ENCODE measurements at places on chromosomes 6 and 20.
A peak's percentile ranks its signal among the peaks of the same experiment; 100 is the strongest.

DNA sequence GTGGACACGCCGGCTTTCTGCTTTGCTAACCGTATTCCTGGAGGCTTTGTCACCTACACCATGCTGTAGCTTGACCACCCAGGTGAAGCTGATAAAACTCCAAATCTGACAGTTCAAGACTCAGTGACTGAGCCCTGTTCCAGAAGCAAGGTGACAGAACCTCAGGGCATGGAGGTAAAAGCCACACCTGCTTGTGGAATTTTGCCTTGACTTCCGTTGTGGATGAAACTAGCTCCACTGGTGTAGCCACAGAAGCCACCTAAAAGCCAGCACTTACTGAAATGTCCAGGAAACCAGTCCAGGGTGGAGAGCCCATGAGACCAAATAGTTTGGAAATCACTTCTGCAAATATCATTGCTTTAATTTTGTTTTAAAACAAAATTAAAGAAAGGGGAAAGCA lies 11.0 kb downstream of the CST8 start:
- DNase-seq, result no peak

- no peak for DNase-seq
Observed at GRCh38 chr6:140713495-140713894, 1339.0 kb upstream of the CITED2 start.

GRCh38 chr20:58597249-58597891 lies 53.7 kb upstream of the STX16 start:
- no peak for DNase-seq

DNA sequence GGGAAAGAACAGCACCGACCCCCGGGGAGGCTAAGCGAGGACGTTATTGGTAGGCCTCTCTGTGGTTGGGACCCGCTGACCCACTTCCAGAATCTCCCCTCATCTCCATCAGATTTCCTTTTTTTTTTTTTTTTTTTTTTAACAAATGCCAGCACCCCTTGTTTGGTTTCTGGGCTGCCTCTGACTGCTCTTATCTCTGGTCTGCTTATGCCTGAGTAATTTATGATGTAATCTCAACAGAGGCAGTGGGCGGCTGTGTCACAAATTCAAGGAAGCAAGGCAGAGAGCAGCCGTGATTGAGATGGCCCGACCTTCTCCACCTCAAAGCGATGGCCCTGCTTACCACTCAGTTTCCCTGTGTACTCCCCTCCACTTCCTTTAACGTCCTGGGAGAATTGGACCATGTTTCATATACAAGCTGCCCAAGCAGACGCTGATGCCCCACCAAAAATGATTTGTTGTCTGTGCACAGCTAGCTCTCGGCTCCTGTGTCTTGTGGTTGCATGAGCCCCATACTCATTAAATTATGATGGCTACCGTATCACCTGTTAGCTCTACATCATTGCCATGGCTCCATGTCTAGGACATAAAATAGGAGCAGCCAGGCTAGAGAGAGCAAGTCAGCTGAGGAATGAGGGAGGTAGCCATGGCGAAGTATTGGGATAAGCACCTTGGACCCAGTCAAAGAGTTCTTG lies 98.1 kb downstream of the ZNF217 start:
- no peak for DNase-seq

- no peak for DNase-seq
Observed at GRCh38 chr20:18430172-18430826, 36.5 kb downstream of the DZANK1 start.

DNA sequence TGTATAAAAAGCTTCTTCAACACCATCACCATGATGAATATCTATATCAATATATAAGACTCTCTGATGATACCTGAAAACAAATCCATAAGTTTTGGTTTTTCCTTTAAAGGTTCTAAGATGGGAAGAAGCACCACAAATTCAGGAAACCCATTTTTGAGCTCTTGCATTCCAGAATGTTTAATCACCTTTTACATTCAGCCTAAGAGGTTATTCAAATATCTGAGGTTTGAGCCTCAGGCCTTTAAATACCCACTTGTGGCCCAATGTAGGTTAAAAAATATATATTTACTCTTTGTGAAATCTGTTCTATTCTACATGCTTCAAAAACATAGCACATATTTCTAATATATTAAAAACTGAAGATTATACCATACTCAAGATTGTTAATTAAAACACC lies 17.6 kb downstream of the HDAC2 start:
- no peak for DNase-seq

DNA sequence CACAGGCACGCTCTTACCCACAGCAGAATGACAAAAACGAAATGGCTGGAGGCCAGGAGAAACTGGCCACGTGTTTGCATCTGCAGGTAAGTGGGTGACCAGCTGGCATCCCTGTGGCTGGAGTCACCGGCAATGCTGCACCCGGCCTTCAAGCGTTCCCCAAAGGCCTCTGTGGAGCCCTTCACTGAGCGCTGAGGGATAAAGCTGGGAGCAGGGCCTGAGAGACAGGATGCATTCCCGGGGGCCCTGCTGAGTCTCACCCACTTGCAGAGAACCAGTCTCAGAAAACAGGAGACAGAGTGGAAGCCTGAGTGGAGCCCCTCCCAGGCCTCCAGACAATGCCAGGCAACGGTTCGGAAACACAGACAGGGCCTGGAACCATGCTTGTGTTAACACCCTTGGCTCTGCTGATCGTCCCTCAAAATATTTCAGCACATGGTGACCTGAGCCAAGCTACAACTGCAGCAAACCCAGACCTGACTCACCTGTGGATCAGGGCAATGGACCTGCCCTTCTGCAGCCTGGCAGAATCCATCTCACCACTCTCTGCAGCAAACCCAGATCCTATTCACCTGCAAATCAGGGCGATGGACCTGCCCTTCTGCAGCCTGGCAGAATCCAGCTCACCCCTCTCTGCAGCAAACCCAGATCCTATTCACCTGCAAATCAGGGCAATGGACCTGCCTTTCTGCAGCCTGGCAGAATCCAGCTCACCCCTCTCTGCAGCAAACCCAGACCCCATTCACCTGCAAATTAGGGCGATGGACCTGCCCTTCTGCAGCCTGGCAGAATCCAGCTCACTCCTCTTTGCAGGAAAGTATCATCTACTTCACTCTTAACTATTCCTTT lies 39.8 kb downstream of the TBXT start:
- DNase-seq, result no peak

DNA sequence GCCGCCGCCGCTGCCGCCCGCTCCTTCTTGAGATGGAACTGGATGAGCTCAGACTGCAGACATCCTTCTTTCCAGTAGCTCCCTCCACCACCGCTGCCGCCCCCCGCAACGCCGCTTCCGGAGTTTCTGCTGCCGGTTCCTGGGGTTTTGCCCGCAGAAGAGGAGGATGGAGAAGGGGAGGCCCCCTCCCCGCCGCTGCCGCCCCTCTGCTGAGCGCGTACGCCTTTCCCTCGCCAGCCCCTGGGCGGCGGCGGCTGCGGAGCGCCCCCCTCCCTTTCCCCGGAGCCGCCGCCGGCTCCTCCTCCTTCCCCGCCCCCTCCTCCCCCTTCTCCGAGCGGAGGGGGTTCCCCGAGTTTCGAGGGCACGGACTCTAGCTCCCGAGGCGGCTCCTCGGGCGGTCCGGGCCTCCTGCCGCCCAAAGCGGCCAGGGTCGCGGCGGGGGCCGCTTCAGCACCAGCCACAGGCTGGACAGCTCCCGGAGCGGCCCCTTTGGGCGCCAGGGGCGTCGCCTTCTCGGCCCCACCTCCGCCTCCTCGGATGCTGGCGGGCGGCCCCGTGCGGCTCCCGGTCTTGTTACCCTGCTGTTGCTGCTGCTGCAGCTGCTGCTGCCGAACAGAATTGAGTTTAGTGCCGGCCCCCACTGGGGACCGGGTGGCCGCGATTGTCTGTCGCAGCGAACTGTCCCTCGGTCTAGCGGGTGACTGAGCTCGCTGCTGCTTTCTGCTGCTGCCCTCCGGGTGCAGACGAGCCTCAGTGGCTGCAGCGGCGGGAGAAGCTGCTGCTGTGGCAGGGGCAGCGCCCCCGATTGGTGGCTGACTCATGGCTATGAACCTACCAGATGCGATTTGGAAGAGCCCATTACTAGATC lies 3.1 kb downstream of the MTCL3 start:
- DNase-seq, result peak; percentile 60

- DNase-seq, result peak; percentile 20
Observed at GRCh38 chr6:28225056-28225834, at the start of gene ZSCAN9. Gene ZSCAN9, plus strand, starts transcription at chr6:28225275. Its CDS starts 1,810 bp downstream, at chr6:28227085.

DNA sequence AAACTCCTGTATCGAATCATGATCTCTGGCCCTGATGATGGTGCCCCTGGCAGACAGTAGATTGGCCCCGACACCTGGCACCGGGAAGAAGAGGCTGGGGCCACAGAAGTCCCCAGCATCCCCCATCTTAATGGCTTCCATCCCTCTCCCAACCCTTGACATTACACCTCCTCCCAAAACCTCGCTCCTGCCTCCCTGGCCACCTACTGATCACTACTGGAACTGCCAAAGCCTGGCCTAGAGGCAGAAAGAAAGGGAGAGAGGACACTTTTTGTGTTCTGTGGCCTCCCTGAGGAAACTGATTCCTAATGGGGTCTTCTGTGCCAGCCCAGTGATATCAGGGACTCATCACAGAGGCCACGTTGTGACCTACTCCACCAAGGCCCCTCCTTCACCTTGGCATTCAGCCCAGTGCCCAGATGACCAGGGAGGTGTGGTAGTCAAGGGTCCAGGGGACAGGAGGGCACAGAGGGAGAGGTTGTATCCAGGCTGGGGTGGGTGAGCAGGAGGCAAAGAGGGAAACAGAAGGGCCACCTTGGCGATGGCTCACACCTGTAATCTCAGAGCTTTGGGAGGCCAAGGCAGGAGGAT lies 6.1 kb downstream of the C20orf173 start:
- DNase-seq, result peak; percentile 5

DNA sequence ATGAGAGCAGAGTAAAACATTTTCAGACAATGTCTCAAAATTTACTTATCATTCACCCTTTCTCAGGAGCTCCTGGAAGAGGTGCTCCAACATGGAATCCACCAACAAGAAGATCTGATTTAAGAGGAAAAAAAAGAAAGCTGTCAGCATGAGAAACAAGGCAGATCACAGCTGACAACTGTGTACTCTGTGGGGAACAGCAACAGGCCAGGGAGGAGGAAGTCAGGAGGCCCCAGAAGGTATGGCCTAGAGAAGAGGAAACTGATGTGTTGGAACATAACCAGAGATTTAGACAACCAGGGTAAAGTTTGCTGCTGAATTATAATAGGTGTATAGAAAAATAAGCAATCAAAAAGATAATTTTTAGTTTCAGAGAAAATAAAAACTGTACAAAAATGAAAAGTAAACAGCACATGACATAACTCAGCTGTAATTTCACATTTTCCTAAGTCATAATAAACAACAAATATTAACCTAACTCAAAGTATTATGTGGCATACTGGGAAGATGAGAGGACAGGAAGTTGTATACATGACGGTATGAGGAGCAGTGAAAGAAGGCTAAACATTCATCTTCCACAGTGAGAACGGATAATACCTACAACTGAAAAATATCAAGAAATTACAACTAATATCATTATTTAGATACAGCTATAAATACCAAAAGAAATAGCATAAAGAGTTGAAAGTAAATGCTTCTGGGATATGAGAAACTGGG lies 113.6 kb upstream of the EMILIN3 start:
- DNase-seq, result no peak

- no peak for DNase-seq
Observed at GRCh38 chr20:50518270-50518721, 8.1 kb downstream of the PTPN1 start.

GRCh38 chr6:111808493-111808892 lies 64.8 kb downstream of the FYN start:
- no peak for DNase-seq

GRCh38 chr6:9178071-9178470 lies 742.7 kb upstream of the SLC35B3 start:
- no peak for DNase-seq

GRCh38 chr6:45886776-45887175 lies 128.9 kb downstream of the CLIC5 start:
- DNase-seq, result no peak

- no peak for DNase-seq
Observed at GRCh38 chr20:33671573-33672288, 2.5 kb downstream of the NECAB3 start.

DNA sequence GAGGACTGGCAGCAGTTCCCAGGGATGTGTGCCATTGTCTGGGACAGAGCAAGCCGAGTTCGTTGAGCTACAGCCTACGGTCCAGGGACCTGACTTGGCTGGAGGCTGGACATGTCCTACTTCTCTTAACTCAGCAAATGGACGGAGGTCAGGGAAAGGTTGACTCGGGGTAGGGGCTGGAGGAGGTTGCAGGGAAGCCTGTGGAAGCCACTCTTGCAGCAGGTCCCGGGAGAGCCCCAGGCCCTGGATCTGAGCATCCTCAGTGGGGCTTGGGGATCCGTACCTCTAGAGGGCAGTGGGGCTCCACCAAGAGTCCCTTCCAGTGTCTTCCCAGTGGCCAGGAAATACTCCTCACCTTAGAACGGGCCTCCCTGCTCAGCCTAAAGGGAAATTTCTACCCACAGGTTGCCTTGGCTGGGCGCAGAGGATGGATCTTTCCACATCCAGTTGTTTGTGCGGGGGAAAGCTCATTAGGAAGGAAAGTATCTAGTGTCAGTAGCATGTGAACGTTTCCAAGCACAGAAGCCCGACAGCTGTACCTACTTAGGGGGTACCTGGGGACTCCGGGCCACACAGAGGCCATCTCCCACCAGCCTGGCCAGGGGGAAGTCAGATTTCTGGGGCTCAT lies 170.2 kb downstream of the NFATC2 start:
- DNase-seq, result peak; percentile 38

GRCh38 chr6:56891754-56892153 lies 63.2 kb upstream of the BEND6 start:
- no peak for DNase-seq

- no peak for DNase-seq
Observed at GRCh38 chr6:84340422-84340821, 113.0 kb upstream of the CEP162 start.

DNA sequence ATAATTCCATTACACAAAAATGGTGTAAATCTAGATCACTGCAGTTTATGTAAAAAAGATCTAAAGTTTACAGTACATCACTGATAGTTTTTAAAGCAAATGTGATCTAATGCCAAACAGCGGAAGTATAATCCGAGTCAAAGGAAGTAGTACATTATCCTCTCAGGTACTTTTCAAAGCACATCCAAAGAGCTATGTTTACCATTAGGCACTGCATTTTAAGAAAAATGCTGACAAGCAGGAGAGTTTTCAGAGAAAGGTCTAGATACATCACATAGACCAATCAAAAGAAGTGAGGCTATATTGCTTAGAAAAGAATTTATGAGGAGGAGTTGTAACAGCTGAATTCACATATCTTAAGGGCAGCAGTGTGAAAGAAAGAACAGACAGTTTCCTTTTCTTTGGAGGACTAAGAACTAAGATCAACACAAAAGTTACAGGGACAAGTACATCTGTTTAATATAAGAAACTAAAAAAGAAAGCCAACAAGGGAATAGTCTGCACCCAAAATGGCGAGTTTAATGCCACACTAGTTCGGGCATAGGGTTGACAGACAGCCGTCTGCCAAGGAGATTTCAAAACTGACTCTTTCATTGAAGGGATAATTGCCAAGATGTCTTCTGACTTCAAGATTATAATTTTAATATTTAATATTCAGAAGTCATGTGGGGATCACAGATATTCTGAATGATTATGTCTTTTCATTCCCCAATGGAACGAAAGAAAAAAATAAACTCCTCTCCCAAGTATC lies 1.4 kb downstream of the ZNF184 start:
- DNase-seq, result no peak
